ENCODE measurements at places on chromosomes 6 and 20. TPM values are rescaled to one million over a fixed set of nuclear protein-coding genes. Genes with fewer than 3 reads are reported as not detected.

Gene CLDN20
- not detected for total RNA-seq

Gene ZSCAN26
- 24.8 TPM for total RNA-seq

Gene STK38
- total RNA-seq, result 55.1 TPM

Gene ADAM33
- total RNA-seq, result 0.27 TPM

Gene SLPI
- total RNA-seq, result not detected

Gene SLC22A2
- not detected for total RNA-seq

Gene LTB
- total RNA-seq, result not detected

Gene PRL
- total RNA-seq, result not detected

Gene PRPH2
- total RNA-seq, result not detected

Gene SASH1
- total RNA-seq, result 5.0 TPM

Gene EEF1E1
- total RNA-seq, result 20.6 TPM

DNA sequence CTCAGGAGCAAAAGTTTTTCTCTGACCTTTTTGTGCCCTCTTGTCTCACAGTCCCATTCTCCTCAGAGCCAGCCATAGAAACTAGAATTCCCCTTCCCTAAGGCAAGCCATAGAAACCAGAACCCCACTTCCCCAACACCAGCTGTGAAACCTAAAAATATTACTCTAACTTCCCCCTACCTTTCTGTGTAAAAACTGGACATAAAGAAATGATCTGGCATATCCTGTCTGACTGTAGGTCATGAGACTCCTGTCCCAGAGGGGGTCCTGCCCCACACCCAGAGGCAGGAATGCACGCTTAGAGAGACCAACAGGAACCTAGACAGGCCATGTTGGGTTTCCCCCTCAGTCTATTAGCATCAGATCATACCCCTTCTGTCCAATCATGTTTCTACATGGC, 140.6 kb upstream of the SLC22A16 start:
- no peak for DNase-seq

DNA sequence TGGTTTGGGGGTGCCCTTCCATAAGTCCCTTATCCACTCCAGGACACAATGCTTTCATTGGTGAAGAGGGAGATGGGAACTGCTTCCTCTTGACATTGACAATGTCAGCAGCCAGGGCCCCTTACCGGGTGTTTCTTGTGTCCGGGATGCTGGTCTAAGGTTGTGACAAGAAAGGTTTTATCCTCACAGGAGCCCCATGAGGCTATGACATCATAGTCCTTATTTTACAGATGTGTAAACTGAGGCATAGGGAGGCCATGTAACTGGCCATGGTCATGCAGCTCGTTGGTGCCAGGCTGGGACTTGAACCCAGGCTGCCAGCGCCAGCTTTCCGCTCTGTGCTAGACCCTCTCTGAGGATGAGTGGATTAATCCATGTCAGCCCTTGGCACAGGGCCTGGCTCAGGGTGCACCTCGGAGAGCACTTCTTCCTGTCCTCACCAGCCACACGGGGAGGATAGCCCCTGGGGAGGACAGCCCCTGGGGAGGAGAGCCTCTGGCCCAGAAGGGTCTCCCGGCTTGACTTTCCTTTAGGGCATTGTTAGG, 157.3 kb downstream of the SYCP2 start:
- no peak for DNase-seq

GRCh38 chr6:44829836-44830235, 442.3 kb downstream of the CDC5L start:
- no peak for DNase-seq

GRCh38 chr6:62891065-62891647, 320.1 kb upstream of the FKBP1C start:
- no peak for DNase-seq

DNA sequence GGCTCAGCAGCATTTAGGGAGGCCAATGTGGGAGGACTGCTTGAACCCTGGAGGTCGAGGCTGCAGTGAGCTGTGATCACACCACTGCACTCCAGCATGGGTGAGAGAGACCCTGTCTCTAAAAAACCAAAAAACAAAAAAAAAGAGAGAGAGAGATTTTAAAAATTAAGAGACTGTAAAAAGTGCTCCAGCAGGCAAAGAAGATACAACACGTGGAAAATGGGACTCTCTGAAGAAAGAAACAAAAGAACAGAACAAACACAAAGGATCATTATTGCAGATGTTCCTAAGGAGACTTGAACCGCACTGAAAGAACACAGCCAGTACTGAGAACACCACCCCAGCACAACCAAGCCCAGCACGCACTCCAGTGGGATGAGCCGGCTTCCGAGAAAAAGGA, 74.2 kb downstream of the TAF4 start:
- DNase-seq, result no peak

- peak; percentile 60 for DNase-seq
Measured at GRCh38 chr20:46709459-46710152, at the start of gene SLC2A10. SLC2A10 (plus strand) TSS chr20:46709649; CDS start chr20:46709737, 88 bp downstream.

DNA sequence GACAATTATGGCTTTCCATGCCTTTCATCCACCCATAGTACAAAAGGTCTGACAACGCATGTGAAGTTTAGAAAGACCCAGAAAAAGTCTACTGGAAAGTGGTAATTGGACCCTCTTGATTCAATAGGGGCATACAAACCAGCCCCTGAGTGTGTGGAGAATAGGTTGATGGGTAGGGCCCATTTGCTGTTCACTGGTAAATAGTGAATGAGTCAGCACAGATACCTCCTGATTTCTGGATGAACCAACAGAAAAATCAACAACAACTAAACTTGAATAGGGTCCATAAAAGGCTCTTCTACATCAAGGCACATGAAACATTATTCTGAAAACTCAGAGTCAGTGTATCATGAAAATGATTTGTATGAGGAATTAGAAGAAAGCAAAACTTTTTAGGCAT, 235.4 kb upstream of the SLC35B3 start:
- no peak for DNase-seq

DNA sequence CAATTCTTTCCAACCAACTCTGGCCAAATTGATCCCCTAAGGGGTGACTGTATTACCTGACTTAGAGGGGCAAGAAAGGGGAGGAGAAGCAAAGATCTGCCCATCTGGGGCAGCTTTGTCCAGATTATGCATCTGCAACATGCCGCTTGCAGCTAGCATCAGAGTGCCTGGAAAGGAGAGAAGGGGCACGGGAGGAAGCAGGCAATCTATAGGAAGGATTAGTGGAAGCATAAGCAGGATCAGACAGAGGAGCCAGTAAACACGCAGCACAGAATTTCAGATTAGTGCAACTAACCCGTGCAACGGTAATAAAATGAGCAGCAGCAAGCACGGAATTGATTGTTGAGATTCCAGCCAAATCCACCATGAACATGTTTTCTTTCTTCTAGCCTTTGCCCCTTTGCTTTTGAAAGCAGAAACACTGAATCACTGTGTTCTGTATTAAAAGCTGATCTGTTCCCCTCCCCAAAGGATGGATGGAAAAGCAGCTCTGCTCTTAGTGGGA, 643.6 kb upstream of the CHD6 start:
- no peak for DNase-seq

DNA sequence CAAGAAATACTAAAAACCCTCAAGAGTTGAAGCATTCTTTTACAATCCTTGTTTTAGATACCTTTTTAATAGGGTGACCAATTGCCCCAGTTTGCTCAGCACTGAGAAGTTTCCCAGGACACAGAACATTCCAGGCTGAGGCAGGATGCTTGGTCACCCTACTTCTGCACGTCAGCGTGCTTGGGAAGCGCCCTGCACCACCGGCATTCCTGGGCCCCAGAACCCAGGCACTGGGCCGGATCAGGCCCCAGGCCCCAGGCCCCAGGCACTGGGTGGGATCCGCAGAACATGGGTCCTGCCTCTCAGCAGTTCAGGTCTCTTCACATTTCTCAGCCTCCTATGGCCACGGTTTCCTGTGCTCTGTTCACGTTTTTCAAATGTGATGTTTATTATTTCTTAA, 213.8 kb upstream of the QKI start:
- DNase-seq, result no peak

- DNase-seq, result no peak
Measured at GRCh38 chr6:54805077-54805476, 41.5 kb upstream of the FAM83B start.

DNA sequence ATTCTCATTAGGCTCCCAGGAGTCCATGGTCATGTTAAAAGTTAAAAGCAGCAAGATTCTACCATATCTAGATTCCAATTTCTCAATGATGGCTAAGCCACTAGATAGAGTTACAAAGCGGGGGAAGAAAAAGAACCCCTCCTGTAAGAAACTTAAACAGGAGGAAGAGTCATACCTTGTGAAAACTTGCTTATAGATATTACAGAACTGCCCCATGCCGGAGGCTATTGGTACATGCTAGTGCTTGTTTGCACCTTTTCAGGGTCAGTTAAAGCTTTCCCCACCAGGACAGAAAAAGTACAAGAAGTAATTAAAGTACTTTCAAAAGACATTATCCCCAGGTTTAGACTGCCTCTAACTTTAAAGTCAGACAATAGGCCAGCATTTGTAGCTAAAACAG, 15.5 kb upstream of the GSTA3 start:
- DNase-seq, result no peak

- DNase-seq, result peak; percentile 23
Measured at GRCh38 chr6:163806755-163807499, 392.4 kb downstream of the QKI start.

GRCh38 chr6:160263196-160263939, 4.7 kb upstream of the SLC22A2 start:
- DNase-seq, result no peak

GRCh38 chr6:30135757-30136156, at the start of gene TRIM40:
TRIM40 (plus strand) TSS chr6:30136140; CDS start chr6:30137037, 897 bp downstream.
- DNase-seq, result no peak

DNA sequence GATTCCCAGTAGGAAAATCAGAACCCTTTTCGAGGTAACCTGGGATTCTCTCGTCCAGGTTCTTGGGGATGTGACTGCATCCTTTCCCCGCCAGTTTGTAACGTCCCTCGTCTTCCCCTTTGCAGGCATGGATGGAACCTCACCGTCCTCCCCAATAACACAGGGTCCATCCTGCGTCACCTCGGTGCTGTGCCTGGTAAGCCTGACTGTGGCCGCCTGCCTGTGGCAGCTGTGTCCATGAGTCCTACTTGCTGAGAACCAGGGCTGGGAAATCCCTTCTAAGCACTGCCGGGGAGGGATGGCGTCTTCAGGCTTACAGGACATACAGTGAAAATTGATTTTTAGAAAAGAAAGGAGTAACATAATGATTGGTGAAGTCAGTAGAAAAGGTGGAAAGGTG, 155.6 kb downstream of the DTNBP1 start:
- DNase-seq, result no peak

DNA sequence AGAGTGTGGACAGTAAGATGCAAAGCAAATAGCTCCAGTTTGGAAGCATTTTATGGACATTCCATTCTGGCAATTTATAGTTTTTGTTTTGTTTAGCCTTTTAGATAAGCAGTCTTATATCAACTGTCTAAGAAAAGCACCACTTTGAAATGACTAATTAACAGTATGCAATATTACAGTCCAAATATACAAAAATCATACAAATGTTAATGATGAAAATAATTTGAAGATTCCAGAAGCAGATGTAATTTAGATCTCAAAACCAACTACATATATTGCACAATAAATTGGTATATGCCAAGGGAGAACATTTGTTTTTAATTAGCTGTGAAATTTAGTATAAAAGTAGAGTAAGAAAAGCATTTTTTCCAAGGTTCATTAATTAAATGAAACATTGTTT, 158.8 kb downstream of the KIF6 start:
- no peak for DNase-seq

DNA sequence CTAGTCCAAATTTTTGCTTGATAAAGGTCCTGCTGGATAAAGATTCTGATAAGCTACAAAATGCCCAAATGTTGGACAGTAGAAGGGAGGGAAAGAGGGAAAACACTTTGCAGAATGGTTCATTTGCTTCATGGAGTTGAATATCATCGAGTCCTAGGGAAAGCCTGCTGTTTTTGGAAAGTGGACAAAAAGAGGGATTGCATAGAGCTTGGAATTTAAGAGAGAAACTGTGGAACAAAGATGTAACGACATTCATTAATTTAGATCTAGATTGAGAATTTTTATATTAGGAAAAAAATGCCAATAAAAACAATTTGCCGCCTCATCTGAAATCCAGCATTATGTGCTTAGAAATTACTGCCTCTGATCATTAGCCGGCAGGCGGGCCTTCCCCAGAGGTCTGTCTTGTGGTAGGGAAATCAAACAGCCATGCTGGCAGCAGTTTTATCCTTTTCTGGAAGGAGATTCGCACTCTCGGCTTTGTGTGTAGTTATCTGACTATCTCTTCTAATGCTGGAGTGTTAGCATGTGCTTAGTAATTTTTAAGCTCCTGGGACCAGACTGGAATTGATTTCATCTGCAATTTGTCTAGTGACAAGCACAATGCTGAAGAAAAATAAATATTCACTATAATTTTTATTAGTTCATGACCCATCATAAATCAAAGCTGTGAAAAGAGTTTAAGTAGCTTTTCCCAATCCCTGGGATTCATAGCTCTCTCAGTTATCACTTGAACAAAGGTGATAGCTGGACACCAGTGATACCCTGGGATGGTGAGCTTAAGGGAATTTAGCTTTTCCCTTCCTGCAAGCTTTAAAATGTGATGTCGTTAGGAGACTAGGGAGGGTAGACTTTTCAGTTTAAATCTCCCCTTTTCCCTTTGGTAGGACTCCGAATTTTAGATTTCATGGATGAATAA, 329.5 kb downstream of the PRL start:
- no peak for DNase-seq

DNA sequence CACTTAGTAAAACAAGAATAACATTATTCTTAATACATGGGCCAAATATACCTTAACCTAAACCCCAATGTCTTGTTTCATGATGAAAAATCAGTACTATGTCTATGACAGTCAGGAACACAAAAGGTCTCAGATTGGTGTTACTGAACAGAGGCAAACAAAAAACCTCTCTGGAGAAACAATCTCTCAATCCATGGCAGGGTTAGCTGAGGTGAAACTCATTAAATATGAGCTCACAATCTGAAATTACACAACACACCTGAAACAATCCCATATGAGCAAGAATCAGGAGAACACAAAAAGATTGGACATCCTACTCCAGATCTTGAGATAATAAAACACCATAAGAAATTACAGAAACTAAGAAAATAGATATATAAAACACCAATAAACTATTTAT, 6.5 kb upstream of the SLC17A4 start:
- no peak for DNase-seq

DNA sequence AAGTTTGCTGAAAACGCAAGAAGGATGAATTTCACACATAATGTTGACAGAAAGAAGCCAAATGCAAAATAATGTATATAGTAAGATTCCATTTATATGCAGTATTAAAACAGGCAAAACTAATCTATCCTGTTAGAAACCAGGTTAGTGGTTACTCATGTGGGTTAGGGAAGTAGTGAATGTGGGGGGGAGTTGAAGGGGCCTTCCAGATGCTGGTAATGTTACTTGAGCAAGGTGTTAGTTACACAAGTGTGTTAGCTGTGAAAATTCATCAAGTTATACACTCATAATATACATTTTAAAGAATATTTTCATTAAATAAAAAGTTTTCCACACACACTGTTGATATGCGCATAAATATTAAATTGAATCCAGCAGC, 29.8 kb downstream of the USP45 start:
- DNase-seq, result no peak
